Fibroblast of skin of back (primary cell): ENCODE measurements at places on chromosomes 1 and 21.

GRCh38 chr1:41322835-41323234 lies 38.4 kb upstream of the FOXO6 start:
- peak; percentile 34 for DNase-seq

DNA sequence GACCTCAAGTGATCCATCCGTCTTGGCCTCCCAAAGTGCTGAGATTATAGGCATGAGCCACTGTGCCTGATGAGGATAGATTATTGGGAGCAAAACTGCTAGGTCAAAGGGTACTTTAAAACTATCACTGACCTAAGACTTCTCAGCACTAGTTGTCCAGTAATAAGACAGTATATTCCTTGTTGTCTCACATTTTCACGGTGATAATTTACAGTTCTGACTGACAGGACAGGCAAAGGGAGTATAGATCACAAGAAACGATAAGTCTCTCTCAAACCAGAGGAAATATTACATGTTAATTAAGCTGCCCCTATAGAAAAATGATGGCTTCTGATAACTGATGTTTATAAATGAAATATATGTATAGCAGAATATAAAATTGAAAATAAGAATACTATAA lies 3.7 kb downstream of the MRPS14 start:
- no peak for DNase-seq

DNA sequence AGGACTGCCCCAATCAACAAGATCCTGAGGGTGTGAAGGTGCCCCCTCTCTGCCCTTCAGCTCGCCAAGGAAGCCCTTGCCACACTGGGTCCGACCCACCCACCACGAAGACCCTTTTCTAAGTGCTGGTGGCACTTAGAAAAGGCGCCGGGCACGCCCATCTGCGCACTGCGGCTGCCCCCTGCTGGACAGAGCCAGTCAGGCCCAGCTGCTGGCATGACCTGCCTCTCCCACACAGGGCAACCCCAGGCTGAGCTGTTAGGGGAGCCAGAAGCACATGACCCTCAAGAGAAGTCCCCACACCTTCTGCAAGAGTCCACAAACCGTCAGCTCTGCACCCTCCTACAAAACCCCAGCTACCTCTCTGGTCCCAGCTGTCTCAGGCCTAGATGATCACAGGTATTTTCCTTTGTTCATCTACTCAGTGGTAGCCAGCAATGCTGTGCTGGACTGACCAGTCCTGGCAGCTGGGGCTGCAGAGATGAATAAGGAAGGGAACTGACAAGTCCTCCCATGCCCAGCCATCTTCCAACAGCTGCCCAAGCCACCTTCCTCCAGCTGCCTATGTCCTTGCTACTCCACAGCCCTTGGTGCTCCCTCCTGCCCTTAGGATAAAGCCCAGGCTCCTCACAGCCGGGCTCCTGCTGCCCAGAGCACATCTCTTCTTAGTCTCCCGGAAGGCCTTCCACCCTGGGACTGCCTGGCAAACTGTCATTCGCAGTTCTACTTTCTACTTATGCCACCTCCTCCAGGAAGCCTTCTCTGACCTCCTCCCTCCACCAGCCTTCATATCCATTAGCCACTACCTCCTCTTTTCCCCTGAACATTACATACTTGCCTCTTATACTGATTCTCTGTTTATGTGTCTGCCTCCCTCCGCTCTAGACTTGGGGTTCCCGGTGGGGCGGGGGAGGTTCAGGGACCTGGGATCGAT lies 39.8 kb upstream of the ZC3H12A start:
- DNase-seq, result peak; percentile 36

- no peak for DNase-seq
Observed at GRCh38 chr21:15976807-15977206, 247.0 kb downstream of the USP25 start.

DNA sequence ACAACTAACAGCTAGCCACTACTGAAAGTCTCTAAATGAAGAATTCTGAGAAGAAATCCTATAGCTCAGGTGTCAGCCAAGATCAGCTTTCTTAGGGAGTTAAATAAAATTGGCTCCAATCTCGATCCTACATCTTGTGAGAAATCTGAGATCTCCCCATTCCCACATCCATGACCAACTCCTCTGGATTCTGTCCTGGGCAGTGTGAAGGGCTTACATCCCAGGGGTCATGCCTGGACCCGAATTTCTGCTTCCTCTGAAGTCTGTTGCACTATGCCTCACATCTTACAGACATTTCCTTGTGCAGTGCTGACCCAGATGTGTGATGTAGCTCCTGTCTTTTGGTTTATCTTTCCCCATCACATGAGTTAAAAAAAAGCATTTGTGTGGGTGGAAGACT lies 4.8 kb upstream of the TNN start:
- DNase-seq, result no peak

- DNase-seq, result no peak
Observed at GRCh38 chr1:45410850-45411509, 70.7 kb upstream of the MUTYH start.

- no peak for DNase-seq
Observed at GRCh38 chr1:150969626-150970025, 5.0 kb downstream of the CERS2 start.

- no peak for DNase-seq
Observed at GRCh38 chr21:42735061-42735460, 81.6 kb downstream of the PDE9A start.

DNA sequence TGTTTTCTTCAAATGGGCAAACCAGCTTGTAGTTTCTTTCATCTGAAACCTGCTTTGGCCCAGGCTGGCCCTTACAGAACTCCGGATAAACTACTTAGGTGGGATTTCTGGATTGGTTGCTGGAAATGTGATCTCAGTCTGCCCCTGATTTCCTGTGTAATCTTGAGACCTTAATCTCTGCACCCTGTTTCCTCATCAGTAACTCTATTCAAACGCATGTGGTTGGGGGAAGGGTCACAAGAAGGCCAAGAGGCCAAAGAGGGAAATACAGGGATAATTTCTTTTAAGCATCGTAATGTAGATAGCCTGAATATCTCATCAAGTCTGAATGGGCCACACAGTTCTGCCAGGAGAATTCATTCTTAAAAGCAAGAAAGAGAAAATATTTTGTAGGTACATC lies 483.6 kb downstream of the LTN1 start:
- DNase-seq, result no peak

GRCh38 chr1:91523482-91523881 lies 22.8 kb downstream of the CDC7 start:
- DNase-seq, result no peak

GRCh38 chr1:184987696-184988095 lies 13.4 kb upstream of the NIBAN1 start:
- no peak for DNase-seq

- DNase-seq, result no peak
Observed at GRCh38 chr1:31912839-31913239, 25.3 kb downstream of the PTP4A2 start.

- DNase-seq, result no peak
Observed at GRCh38 chr1:5744341-5744740, 247.9 kb downstream of the NPHP4 start.

GRCh38 chr1:2279817-2280216 lies 51.7 kb downstream of the SKI start:
- DNase-seq, result no peak

DNA sequence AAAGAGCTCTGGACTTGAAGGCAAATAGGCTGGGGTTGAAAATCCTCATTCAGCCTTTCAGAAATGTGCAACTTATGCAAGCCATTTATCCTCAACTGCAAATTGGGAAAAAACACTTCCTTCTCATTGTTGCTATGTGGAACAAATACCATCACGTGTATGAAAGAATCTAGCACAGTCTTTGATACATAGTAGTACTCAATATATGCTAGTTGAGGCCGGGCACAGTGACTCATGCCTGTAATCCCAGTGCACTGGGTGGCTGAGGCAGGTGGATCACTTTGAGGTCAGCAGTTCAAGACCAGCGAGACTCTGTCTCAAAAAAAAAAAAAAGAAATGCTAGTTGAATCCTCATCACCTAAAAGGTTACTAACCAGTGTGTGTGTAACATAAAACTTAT lies 8.2 kb downstream of the PI4KB start:
- no peak for DNase-seq

DNA sequence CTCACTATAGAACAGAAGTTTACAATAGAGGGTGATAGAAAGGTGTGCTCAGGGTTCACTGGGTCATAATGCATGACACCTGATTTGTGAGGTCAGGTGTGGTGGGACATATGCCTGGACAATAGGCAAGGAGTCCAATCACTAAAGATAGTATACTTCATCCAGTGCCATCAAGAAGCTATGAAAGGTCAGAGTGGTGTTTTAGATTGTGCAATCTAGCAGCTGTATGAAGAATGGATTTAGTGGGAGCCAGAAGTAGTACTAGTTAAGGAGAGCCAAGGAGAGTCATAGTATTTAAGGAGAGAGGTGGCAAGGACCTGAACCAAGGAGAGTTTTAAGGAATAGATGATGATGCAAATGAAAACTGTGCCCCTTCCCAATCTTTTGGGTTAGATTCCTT lies 80.6 kb upstream of the C1orf105 start:
- DNase-seq, result no peak

DNA sequence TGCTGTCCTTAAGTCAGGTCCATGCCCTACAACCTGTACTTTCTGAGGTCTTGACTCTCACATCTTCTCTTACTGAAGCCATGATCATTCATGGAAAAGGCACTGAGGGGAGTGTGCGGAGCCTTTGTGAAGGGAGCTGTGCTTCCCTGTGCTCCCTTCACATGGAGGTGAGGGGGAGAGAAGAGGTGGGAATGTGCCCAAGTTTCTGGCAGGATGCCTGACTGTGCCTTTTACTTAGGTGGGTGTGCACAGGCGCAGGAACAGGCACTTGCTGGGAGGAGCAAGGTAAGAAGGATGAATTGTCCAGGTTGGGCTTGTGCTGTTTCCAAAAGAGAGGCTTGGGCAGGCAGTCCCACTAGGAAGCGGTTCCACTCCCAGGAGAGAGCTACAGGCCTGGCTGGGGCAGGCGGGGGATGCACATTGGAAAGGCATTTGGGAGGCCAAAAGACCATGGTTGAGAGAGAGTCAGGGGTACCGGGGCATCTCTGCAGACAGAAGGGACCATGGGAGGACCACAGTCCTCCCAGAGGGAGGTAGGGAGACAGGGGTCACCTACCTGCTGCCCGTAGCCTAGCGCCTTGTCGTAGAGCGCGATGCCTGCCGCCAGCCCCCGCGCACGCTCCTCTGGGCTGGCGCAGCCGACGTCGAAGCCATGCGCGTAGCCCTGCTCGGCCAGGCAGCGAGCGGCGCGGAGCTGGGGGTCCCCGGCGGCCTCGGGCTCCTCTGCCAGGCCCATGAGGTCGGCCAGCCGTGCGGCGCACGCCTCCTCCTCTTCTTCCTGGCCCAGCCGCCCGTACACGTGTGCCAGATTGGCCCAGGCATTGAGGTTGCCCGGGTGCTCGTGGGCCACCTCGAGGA lies 853 bp downstream of the TTC22 start:
- DNase-seq, result no peak

DNA sequence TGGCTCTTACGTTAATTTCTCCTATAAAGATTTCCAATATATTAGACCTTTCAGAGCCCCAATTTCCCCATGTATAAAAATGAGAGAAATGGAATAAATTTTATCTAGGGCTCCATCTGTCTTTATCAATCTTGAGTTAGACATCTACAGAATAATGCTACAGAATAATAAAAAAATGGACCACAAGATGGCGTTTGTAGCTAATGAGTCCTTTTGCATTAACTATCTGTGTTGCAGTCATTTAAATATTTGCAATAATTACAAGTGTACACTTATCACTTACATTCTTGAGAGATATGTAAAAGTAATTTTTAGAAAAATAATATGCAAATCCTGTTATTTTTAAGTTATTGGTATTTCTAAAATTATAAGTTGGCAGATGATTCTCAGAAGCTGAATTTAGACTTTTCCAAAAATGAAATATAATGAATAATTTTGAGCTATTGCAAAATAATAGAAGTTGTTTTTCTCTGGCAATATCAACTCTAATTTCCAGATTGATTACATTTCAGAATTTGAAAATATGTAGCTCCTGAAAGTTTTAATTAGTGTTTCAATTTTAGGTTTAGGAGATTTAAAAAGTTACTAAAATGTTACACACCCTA lies 87.7 kb downstream of the SNX7 start:
- peak; percentile 32 for DNase-seq

DNA sequence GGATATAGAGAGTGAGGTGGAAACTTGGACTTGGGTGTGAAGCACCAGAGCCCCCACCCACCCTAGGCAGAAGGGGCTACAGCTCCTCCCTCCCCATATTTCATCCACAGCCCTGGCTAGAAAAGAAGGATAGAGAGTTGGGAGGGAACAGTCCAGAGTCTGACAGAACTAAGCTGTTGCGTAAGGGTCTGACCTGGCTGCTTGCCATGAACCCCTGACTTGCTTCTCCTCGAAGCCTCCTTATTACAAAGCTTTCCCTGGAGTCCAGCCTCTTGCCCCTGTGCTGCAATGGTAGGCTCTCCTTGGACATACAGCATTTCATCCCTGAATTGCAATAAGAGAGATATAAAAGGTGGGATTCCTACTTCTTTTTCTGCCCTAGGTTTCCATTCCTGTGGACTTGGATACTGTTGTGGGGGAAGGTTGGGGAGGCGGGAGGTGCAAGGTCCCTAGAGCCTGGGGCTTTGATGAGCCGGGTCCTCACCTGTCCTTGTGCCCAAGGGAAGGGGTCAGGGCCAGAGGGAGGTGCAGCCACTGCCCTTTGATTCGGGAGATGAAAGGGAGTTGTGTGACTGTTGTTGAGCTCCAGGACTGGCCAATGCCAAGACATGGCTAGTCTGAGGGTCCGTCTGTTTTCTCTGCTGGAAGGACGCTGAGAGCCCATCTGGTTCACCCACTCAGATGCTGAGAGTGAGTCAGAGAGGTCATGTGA lies 2.7 kb downstream of the RHBG start:
- no peak for DNase-seq

GRCh38 chr1:185238447-185238846 lies 78.6 kb downstream of the IVNS1ABP start:
- DNase-seq, result peak; percentile 20

DNA sequence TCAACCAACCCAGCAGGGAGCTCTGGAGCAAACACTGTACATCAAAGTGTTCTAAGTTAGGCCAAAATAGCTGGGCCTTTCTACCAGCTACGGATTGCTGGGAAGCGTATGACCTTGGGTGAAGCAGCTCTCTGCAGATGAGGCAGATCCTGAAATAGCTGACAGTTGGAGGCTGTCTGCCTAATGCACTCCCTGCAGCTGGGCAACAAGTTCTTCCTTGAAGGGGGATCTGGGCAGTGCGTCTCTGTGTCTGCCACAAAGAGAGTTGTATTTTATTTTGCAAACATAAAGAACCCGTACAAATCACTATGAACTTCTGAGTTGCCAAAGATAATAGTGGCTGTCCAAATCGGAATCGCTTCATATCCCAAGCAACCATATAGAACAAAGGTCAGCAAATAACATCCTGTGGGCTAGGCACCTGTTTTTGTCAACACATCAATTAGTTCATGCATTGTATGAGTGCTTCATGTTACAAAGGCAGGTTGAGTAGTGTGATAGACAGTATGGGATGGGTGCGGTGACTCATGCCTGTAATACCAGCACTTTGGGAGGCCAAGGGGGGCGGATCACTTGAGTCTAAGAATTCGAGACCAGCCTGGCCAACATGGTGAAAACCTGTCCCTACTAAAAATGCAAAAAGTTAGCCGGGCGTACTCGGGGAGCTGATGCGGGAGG lies 29.1 kb upstream of the KLF17 start:
- DNase-seq, result no peak

DNA sequence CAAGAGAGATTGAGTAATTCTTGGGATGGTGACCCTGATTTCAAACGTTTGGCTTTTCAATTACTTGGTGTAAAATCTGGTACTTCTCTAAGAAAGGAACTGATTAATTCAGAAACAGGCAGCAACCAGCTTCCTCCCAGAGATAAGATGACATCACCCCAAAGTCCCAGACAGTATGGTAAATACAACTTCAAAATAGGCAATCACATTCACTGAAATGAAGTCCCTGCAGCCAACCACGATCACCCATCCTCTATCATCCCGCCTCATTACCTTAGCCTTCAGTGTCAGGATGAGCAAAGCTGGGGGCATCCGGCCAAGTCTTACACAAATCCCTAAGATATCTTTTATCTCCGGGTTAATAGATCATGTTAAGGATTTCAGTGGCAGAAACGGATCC lies 26.4 kb upstream of the RUNX1 start:
- DNase-seq, result peak; percentile 69
